Left lobe of liver (tissue), 2 donors: ENCODE measurements at places on chromosomes 6 and 20. TPM values are rescaled to one million over a fixed set of nuclear protein-coding genes. Genes with fewer than 3 reads are reported as not detected.

DNA sequence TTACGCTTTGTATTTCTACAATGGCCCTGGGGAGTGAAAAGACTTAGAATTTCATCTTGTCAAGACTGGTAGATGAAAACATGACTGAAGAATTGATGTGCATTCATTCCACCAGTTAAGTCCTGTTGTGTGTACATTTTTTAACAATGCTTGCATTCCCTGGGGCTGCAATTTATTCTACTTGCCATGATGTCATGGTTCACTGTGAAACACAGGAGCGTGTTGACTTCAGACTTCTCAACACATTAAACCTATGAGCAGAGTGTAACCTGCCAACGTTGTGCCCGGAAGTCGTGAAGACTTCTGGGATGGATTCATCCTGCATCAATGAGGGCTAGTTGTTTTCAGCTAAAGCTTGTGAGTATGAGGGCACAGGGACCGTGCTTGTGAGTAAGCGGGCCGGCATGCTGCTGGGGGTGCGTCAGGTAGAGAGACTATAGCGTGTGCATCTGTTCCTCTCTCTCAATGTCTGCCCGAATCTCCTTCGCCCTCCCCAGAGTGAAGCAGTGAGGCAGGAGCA, 26.3 kb upstream of the RIMS4 start:
- no peak for DNase-seq

CCN2 gene
- total RNA-seq: 6.7 TPM

DNA sequence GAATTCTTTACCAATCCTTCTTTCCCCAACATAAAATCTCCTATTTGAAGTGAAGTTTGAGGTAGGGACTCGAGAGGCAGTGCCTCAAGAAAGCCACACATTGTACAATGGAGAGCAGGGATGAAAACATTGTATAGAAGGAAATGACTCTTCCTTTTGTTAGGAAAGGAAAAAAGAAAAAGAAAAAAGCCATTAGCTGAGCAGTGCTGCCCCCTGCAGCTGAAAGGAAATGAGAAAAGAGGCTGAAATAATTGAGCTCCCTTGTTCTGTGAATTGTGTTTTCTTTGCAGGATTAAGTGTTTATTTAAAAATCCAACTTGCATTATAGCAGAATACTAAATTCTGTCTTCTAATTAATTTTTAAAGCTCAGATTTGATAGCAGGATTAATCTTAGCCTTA, 162.9 kb upstream of the SASH1 start:
- DNase-seq: no peak

- DNase-seq: no peak
Observed at GRCh38 chr6:76885861-76886301, 577.4 kb downstream of the HTR1B start.

DNA sequence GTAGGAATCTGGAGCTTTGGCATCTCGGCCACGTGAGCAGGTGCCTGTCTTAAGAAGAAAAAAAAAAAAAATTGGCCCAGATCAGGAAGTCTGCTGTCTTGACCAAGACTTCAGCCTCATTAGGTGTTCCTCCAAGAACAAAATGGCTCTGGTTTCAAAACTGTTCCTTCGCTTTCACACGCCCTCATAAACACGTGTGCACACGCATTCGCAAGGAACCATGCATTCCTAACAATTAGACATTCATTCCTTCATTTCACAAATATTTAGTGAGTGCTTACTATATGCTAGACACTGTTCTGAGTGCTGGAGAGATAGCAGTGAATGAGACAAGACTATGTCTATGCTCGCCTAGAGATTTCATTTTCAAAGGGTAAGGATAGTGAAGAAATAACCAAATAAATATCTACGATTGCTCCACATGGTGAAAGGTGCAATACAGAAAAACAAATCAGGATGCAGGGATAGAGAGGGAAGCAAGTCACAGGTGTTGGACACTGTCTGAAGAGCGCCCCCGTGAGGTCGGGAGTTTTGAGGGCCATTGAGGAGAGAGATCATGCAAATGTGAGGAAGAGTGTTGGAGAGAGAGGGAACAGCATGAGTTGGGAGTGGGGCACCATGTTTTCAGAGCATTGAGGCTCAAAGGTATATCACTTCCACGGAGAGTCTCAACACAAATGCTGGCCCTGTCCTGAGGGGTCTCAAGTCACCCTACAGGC, 53.3 kb downstream of the CCDC170 start:
- no peak for DNase-seq

SLC35A1 gene
- total RNA-seq: 9.1 TPM

THBD gene
- 2.2 TPM for total RNA-seq

PRDM13 gene
- total RNA-seq: not detected

DNA sequence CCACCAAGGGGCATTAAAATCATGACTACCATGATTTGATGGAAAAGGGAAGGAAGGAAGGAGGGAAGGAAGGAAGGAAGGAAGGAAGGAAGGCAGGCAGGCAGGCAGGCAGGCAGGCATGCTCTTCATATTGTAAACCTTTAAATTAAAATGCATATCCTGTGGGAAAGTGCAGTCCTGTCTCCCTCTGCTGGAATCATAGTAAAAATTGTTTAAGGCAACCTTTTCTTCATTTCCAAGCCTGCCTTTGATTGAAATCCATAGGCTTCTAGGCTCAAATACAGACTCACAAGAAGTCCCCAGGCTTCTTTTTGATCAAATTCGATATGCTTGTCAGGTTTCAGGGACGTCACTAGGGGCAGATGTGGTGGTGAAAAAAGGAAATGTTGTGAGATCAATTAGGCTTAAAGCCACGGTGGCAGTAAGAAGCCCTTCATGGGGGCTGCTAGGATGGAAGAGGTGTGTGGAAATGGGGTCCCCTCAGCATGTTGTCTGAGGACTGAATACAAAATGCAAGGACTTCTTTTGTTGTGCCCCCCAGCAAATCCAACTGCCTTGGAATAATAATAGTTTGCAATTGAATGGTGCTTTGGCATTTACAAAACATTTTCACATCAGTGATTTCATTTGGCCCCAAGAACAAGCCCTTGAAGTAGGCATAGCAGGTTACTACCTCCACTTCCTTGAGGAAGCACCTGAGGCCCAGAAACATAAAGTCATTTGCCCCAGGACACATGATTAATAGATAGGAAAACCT, 25.6 kb upstream of the GABRR1 start:
- no peak for DNase-seq

- no peak for DNase-seq
Observed at GRCh38 chr6:116847227-116847626, 18.3 kb upstream of the GPRC6A start.

EGFL8 gene
- 6.3 TPM for total RNA-seq

GRCh38 chr6:51569594-51569993, 517.8 kb downstream of the PKHD1 start:
- no peak for DNase-seq

DNA sequence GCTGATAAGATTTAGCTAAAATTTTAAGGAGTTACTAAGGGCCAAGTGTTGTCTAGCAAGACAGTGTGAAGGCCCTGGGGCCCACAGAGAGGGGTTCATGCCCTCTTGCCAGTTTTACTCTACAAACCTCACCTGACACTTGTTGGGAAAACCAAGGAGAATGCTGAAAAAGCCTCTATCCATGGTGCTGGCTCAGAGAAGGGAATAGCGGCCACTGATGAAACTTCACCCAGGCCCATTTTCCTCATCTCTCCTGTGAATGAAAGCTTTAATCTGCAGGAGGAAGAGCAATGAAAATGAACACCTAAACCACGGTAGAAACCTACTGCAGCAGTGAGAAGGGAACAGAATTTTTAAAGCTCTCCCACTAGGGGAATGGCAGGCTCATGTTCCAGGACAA, 317.3 kb upstream of the CNR1 start:
- no peak for DNase-seq

- no peak for DNase-seq
Observed at GRCh38 chr6:142242269-142242668, 59.5 kb upstream of the ADGRG6 start.
